GM12864 (cell line): ENCODE measurements at places on chromosomes 1 and 21.

GRCh38 chr1:53765657-53766056 lies 26.7 kb upstream of the GLIS1 start:
- no peak for DNase-seq

GRCh38 chr1:53811414-53811851 lies 26.7 kb downstream of the NDC1 start:
- no peak for DNase-seq

- DNase-seq = peak; percentile 71
Measured at GRCh38 chr1:206631085-206631509, 4.2 kb upstream of the DYRK3 start.

- no peak for DNase-seq
Measured at GRCh38 chr1:97114842-97115241, 393.3 kb downstream of the PTBP2 start.

DNA sequence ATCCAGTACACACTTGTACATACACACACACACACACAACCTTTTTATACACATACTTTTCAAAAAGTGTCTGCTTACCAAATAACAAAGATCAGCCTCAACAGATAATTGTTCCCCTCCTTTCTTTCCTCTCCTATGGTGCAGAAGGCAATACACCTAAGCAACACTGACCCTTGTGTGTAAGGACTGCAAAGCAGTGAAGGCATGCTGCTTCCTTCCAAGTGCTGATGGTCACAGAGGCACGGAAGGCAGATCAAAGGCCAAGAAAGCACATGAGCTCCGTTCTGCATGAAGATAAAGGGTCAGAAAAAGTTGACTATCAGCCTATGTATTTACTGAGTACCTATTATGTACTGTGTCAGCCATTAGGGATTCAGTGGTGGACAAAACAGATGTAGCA lies 168.8 kb downstream of the TNR start:
- DNase-seq = no peak
